ENCODE measurements at places on chromosomes 6 and 20.

DNA sequence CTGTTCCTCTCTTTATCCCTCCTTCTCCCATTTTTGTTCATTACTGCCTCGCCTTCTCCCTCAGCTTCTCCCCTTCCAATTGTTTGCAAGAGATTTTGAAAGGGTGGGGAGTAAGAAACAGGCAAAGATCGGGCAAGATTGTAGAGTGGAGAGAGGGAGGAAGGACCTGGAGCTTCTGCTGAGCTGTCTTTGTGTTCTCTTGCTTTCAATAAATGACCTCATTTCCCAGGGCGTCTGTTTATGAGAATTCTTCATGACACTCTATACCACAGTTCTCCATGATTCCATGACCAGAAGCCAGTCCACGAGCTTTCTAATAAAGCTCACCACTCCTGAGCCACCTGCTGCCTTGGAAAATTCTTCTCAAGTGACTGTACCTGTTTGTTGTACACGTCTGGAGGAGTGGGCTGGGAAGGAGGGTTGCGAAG, 50.0 kb upstream of the PLEKHG1 start:
- no peak for DNase-seq

DNA sequence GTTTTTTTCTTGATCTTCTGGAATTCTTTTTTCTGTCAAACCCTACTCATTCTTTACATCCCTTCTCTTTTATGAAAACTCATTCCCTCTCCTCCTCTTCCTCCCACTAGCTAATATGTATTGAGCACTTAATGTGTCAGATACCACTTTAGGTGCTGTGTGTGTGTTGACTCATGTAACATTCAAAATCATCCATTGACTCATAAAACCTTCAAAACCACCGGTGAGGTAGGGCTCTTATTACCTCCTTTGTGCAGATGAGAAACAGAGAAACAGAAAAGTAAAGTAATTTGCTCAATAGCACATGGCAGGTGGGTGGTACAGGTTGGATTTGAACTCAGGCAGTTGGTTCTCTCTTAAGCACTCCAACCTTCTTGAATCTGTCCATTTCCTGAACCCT, 136.3 kb upstream of the NEDD9 start:
- no peak for DNase-seq

DNA sequence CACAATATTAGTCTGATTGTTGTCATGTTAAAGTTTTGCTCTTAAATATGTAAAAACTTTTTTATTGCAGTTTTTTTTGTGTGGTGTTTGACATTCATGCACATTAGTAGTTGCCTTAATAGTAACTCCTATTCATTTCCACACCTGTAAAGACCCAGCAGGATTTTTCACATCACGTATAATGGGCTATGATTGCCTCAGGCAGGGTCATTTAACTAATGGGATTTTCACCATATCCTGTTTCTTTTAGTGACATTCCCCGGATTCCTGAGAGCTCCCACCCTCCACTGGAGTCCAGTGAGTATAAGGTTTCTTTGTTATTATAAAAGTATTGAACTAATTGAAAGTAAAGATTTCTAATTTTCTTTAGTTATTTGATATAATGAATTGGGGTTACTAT, 359.2 kb downstream of the RIMS1 start:
- no peak for DNase-seq

- no peak for DNase-seq
Observed at GRCh38 chr6:106084106-106084988, 1.8 kb upstream of the PRDM1 start.

GRCh38 chr6:142413111-142413510, 111.3 kb downstream of the ADGRG6 start:
- no peak for DNase-seq

- DNase-seq, result no peak
Observed at GRCh38 chr6:131362070-131362469, 211.0 kb upstream of the ARG1 start.

DNA sequence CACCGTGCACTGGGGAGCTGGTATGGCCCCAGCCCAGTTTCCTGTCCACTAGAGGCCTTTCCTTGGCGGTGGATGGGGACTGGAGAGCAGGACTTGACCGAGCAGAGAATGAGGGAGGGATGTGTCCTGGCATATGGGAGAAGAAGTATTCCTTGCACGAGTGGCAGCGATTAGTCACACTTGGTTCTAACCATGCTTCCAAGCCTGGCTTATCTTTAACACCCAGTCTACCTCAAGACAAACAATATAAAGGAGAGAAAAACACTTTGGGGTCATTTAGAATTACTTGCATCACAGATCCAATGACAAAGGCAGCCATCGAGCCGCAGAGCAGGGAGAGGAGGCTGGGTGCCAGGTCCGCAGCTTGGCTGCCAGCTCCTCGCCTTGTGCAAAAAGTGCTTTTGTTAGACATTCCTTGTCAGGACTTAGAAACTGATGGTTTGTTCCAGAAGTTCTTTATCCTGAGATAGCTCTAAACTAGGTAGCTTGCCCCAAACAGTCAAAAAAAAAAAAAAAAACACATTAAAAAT, 214.9 kb upstream of the GMDS start:
- DNase-seq, result no peak

- no peak for DNase-seq
Observed at GRCh38 chr6:112187736-112188135, 66.6 kb downstream of the LAMA4 start.

GRCh38 chr6:114398481-114398880, 55.7 kb upstream of the HS3ST5 start:
- no peak for DNase-seq

DNA sequence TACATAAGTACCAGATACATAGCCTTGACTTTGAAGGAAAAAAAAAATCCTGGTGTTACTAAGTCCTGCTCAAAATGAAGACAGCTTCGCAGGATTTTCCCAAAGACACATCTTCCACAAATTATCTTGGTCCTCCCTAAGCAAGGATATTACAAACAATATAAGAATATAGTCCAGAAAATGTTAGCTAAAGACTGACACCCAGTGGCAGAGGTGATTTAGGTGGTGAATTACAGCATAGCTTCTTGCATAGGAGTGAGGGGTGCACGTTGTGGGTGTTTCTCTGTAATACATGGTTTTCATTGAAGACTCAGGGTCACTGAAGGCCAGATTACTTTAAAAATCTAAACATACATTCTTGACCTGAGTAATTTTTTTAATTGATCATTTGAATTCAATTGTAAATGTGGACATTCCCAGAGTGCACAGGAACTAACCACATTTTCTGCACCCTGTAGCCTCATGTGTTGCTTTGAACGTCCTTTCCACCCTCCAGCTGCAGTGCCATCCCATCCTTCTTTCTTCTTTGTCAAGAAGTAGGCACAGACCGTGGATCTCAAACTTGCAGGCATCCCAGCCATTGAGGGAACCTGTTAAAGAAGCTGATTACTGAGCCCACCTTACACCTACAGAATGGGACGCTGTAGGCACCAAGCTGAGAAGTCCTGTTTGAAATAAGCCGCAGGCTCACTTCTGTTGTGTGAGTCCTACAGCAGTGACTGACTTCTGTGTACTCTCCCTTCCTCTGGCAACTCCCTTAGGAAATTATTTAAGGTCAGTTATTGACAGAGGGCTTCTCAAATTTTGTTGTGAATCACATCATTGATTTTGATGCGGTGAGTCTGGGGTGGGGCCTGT, 102.6 kb downstream of the PERP start:
- no peak for DNase-seq

DNA sequence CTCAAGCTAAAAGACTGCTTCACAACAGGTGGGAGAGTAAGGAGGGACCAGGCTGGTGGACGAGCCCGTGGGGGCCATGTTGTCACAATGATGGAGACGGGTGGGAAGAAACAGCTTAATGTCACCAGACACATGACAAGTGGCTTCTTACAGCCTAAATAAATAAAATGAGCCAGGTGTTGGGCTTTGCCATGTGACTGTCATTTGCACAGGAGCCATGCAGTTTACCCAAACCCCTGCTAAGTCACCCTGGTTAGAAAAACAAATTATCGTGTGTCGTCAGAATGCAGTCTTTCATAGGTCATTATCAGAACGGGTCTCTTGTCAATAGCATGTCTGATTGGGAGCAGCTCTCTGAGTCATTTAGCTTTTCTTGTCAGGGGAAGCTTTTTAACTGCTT, 18.5 kb downstream of the BTBD3 start:
- DNase-seq, result no peak

DNA sequence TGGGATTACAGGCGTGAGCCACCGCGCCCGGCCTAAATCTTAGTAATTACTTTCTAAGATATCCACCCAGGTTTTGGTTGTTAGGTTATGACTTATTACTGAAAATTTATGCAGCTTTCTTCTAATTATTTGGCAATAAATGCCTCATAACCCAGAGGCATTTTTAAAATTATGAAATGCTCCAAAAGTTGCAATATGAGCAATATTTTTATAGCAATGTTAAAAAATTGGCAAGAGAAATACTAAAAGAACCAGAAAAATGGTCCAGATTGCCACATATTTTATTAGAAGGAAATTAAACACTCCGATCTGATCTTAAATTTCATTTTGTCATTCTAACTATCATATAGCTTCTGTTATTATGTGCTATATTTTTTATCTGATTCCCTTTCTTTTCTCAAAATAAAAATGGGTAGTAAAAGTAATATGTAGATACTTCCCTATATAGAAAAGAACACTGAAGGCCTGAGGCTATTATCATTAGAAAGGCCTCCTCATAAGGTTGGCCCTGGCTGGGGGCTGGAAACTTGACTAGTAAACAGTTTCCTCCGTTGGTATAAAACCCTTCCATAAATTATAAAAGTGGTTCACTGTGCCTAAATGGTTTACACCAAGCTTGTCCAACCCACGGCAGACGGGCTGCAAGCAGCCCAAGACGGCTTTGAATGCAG, 22.1 kb downstream of the BLOC1S5 start:
- DNase-seq, result no peak

- no peak for DNase-seq
Observed at GRCh38 chr6:437037-437392, 45.5 kb downstream of the IRF4 start.

- no peak for DNase-seq
Observed at GRCh38 chr6:37689381-37689780, 8.3 kb downstream of the MDGA1 start.

GRCh38 chr20:46200582-46201570, 82.8 kb downstream of the CD40 start:
- DNase-seq, result no peak

DNA sequence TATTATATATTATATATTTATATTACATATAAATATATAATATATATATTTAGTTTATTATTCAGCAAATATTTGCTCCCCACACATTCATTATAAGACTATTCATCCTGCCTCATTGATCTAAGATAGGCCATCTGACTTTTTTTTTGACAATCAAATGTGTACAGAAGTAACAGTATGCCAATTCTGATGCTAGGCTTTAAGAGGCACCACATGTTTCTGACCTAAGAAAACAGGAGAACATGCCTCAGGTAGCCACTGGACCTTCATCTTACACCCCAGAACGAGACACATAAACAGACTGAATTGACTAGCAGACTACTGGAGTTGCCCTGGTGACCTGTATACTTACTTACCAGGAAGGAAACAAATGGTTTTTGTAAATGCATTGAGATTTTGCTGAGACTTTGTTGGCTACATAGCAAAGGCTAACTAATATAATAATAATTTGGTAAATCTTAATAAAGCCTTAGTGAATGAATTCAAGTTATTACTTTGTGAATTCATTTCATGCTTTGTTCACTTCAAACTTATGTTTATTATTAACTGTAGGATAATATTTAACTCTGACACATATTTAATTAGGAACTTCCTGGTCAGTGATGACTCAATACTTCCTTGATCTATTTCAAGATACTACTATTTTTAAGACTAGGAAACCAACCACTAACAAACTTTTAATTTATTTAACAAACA, 13.4 kb upstream of the MYO6 start:
- DNase-seq, result no peak

DNA sequence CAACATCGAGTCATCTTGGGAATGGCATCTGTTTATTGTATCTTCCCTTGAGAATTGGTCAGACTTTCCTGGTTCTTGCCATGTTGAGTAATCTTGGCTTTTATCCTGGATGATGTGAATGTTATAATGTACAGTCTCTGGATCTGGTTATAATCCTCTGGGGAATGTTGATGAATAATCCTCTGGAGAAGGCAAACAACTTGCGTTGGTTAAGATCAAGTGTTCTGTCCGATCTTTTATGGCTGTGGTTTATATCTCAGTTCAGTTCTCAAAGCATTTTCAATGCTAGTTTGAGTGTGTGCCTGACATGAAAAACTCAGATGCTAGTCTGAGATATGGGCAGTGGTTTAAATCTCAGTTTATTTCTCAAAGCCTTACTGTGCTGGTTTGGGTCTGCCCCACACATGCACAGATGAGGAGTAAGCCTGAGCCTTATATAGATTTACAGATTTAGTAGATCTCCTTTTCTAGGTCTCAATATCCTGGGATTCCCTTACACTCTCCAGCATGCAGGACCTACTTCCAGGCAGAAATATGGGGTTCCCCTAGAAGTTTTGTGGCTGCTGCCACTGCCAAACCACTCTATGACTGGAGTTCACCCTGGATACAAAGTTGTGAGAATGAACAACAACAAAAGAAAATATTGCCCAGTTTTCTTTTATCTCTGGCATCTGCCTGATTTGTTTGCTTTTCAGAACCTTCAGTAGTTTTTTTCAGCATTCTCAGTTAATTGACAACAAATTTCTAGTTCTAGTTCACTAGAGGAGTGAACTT, 191.8 kb upstream of the MAN1A1 start:
- DNase-seq, result no peak

DNA sequence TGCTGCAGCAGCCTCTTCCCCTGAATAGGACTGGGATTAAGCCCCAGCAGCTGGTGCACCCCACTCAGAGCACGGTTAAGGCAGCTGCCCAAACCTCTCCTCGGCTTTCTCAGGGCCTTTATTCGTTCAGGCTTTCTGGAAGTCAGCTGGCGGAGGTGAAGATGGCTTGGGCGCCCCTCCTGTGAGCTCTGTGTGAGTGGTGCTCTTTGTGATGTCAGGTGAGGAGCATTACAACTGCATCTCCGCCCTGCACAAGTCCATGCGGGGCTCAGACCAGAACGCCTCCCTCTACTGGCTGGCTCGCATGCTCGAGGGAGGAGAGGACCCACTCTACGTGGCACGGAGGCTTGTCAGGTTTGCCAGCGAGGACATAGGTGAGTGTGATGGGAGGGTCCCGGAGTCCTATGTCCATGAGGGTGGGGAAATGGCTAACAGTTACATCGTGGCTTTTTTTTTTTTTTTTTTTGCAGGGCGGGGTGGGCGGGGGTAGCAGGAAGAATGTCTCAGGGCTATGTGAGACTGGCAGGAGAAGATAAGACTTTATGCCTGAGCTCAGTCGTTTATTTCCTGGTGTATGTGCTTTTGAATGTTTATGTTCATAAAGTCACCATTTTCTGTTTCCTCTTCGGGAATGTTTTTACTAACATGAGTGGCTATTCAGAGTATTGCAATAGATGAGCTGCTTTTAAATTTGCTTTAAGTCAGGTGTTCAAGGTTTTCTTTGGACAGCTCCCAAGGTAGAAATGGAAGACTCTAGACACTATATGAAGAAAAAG, 18.2 kb downstream of the WRNIP1 start:
- no peak for DNase-seq

GRCh38 chr20:47907031-47907675, 121.9 kb upstream of the SULF2 start:
- DNase-seq, result no peak

DNA sequence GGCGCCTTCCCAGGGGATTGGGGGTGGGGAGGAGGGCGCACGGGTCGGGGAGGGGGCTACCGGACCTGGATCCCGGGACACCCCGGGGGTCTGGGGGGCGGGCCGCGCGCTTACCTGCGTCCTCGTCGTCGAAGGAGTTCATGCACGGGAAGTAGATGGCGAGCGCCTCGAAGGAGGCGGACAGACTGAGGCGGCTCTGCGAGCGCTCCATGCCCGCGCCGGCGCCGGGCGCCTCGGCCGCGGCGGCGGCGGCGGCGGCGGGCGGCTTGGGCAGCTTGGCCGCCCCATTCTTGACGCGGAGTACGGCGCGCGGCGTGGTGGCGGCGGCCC, 320 bp downstream of the RIMS4 start:
- no peak for DNase-seq
